ENCODE measurements at places on chromosomes 3 and 15.

- no peak for DNase-seq
These were observed 4.2 kb downstream of the PLCL2 start for GRCh38 chr3:16888785-16889607.

- DNase-seq: no peak
These were observed 43.9 kb upstream of the CLRN1 start for GRCh38 chr3:151016478-151016795.

DNA sequence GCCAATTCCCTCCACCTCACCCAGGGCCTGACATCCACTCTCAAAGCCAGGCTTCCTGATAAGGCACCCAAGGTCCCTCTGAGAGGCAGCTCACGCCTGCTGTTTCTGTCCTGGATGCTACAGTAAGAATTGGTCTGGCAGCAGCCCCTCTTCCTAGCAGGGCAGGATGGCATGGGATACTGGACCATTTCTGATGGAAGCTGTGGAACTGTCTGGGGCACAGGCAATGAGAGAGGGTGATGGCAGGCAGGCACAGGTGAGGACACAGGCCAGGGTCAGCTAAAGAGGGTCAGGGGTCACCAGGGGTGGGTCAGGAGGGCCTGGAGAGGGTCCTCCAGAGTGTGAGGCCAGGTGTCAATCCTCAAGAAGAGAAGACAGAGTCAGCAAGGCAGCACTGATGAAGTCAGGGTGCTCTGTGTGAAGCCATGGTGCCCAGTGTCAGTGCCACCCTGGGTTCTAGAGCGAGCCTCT, 41.9 kb upstream of the SLC41A3 start:
- DNase-seq: no peak

DNA sequence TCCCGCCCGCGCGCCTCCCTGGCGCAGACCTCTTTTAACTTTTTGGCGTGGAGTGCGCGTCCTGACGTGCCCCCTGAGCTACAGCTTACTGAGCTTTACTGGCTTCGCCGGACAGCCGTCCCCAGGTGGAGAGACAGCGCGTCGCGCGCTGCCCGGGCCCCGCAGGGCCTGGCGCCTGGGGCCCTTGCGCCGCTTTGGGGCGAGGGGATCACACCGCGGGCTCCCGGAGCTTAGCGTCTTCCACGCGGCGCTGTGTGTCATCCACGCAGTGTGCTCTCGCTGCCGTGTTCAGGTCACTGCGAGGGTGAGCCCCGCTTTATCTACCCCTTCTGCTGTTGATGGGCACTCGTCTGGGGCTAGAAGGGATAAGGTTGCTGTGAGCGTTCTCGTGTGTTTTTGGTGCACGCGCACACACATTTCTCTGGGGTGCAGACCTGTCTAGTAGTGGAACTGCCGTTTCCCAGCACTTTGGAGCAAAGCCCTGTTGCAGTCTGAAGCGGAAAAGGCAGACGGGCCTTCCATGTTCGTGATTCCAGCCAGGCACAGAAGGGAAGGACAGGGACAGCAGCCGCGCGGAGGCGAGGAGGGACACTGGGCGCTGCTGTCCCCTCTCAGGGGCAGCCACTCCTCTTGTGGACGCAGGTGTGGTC, 33.1 kb upstream of the ALDH1L1 start:
- no peak for DNase-seq

DNA sequence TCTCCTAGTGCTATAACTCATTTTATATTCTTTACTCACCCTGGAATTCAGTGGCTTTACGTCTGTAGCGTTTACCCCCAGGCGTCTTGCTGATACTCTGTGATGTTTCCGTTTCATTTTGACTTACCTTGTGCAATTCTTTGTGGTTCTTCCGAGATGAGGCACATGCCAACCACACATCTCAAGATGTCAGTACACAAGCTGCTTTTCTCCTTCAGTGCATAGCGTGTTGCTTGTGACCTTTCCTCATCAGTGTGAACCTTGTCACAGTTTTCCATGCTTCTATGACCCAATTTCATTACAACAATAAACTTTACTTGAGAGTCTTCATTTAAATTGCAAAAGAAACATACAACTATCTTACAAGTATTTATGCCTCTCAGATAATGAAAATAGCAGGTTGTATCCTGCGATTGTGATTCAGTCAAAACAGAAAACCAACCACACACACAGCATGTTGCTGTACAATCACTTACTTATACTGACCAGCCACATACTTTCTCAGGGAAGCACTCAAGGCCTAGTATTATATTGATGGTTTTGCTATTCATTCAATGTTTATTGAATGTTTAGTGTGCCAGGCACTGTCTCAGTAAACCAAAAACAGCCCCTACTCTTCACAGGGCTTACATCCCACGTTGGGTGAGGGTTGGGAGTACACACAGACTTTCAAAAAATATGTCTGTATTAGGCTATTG, 4.6 kb upstream of the TBL1XR1 start:
- DNase-seq: peak; percentile 32

Measured in T-helper 1 cell (primary cell).